Activated CD8-positive, alpha-beta memory T cell treated with anti-CD3 and anti-CD28 coated beads for 1 hour (primary cell): ENCODE measurements at places on chromosomes 2 and 18.

DNA sequence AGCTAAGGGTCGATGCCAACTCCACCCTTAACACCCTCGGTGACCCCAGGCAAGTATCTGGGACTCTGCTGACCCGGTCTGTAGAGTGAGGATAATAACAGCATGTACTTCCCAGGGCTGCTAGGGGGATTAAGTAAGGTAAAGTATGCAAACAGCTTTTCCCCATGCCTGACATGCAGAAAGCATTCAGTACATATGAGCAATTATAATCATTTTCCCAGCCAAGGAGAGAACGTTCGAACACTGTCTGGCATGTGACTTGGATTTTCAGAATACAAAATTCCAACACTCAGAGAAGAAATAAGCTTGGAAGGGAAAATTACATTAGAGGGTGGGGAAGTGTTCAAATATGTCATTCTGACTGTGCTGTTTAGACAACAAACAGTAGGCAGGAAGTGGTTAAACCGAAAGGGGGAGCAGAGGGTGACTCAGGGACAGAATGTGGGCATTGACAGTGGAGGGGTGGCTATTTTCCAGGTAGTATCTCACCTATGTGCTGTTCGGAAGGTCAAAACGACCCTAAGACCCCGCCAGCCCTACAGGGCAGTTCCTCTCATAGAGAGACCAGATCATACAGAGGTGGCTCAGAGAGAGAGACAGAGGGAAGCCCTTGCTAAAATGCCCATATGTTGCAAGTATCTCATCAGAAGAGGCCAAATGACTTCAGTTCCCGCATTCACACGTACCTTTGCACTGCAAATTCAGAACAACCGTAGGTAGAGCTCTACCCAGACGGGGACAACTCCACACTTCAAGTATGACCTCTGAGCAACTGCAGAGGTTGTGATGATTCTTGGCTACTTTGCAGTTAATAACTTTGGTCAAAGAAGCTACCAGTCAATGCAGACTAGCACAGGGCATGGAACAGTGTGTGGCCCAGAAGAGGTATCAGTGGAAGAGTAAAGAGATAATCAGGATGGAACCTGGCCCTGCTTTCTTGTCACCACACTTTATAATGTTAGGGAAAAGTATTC lies 14.8 kb downstream of the ASPRV1 start:
- DNase-seq: peak; percentile 31

- DNase-seq: no peak
Observed at GRCh38 chr18:36889742-36890141, 60.8 kb downstream of the KIAA1328 start.

DNA sequence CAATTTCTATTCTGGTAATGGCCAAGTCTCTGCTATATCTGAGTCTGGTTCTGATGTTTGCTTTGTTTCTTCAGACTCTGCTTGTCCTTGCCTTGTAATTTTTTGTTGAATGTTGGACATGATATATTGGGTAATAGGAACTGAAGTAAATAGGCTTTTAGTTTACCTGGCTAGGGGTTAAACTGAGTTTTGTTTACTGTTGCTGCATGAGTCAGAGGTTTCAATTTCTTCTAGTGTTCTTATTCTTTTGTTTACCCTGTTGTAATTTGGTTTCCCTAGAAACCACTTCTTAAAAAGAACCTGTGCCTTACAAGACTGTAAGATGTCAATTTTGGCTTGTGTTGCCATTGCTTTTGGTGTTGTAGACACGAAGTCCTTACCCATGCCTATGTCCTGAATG lies 285.0 kb upstream of the KCNH7 start:
- DNase-seq: no peak

DNA sequence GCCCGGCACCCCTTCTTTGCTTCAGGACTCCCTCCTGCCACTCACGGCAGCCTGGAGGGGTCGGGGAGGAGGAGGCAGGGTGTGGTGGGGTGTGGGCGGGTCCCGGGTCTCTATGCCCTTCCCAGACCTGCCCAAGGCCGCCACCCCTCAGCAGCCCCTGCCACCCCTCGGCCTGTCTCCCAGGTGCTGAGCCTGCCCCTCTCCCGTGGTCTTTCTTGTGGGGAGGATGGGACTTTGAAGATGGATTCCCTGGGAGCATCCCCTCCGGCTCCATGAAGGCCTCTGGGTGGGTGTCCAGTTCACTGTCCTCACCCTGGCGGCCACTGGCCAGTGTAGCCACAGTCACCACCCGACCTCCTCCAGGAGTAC lies 23.2 kb downstream of the KCNIP3 start:
- DNase-seq: no peak

DNA sequence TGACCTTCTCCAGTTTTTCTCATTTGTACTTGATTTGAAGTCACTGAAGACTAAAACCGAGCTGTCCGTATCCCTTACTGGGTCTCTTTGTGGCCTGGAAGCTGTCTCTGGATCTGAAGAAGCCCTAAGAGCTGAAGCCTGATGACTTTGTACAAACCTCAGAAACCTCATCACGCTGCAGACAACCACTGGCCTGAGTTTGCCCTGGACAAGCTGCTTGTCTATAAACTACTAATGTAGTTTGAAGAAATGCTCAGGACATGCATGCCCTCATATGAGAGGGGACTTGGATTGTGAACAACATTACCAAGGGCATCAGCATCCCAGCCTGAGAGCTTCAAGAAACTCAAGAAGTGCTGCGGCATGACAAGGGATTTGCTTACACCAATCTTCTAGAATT lies 79.3 kb upstream of the CBLN2 start:
- DNase-seq: no peak

DNA sequence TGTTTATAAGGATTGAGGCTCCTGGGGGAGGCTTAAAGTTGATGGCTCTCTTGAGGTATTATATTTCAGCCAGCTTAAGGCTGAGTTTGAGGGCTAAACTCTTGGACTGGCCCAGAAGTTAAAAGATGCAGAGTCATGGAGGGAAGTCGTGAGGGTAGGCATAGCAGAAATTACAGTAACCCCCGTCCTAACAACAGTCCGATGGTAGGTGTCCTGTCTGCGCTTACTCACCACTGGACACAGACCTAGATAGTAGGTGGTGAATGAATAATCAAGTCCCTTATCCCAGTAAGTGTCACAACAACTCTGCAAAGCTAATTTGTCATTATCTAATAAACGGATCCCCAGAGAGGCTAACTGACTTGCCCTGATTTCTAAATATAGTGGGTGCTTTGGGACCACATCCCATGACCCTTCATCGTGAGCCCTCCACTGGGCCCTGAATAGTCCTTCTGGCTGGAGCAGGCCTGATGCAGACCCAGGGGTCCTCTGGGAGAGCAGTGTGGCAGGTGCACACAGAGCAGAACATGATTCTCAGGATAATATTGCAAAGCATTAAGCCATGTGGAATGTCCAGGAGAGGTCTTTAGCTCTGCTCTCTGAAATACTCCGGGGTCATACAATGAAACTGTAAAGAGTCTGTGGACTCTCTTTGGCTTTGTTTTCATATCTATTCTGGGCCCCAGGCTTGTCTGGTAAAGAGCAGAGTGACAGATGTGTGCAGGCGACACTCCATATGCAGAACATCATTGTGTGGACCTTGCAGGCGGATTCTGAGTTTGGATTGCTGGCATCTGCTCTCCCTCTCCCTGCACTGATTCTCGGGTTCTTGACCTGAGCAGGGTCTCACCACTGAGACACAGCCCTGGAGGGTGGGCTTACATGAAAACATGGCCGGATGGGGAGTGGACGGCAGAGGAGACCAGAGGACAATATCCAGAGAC lies 98.1 kb downstream of the RNF144A start:
- DNase-seq: no peak

DNA sequence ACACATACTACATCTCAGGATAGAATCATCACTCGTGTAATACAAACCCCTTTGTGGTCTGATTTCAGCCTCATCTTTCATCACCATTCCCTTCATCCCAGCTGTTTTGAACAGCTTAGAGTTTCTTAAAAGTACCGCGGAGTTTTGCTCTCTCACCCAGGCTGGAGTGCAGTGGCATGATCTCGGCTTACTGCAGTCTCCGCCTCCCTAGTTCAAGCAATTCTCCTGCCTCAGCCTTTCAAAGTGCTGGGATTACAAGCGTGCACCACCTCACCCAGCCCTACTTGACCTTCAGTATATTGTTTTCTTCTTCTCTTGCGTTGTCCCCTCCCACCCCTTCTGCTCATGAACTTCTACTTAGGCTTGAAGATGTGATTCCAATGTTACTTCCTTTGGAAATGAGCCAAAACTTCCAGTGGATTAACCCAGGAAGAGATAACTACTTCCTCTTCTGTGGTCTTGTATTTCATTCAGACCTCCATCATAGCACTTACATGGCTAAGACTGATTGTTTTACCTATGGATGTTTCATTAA lies 15.8 kb downstream of the ERLEC1 start:
- no peak for DNase-seq

DNA sequence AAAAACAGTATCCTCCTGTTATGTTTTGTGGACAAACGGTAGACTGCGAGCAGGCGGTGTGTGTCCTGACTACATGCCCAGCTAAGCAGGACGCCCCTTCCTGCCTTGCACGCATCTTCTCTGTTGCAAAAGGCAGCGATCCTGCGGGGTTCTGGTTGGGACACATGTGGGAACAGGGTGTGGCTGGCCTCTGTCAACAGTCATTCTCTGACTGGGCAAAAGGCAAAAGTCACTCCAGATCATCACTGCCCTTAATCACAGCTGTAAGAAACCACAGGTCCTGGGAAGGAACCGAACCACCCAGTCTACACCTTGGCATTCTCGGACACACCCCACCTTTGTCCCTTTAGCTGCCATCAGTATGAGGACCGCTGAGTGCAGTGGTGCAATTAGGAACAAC lies 44.3 kb upstream of the TMEM87B start:
- DNase-seq: no peak

DNA sequence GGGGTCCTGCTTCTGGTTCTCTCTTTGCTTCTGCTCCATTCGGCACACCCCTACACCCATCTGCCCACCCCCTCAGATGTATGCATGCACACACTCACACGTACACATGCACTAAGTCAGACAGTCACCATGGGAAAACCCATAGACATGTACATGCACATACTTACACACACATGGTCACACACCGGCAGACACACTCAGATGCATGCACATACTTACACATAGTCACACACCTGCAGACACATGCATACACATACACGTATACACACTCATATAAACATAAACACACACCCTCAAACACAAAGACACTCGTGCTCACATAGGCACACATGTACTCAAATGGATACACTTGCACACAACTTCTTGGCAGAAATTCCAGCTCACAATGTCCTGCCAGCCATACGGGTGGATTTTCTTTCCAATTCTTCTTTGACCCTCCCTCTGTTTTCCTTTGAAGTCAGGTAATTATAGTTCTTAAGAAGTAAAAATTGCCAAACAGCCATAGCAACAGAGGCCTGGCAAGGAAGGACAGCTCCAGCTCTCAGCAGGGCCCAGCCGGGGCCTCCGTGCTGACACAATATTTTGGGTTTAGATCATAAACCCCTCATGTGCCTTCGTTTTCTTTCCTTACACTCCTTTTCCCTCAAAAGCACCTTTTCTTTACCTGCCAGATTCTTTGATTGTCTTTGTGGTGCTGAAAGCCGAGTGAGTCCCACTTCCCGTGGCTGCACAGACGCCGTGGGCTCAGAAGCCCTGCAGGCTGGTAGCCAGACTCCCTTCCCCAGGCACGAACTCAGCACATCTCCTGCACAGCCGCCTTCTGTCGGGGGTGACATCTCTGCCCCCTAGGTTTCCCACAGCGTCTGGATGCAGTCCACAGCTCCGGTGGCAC lies 195.7 kb downstream of the ARL4C start:
- no peak for DNase-seq

DNA sequence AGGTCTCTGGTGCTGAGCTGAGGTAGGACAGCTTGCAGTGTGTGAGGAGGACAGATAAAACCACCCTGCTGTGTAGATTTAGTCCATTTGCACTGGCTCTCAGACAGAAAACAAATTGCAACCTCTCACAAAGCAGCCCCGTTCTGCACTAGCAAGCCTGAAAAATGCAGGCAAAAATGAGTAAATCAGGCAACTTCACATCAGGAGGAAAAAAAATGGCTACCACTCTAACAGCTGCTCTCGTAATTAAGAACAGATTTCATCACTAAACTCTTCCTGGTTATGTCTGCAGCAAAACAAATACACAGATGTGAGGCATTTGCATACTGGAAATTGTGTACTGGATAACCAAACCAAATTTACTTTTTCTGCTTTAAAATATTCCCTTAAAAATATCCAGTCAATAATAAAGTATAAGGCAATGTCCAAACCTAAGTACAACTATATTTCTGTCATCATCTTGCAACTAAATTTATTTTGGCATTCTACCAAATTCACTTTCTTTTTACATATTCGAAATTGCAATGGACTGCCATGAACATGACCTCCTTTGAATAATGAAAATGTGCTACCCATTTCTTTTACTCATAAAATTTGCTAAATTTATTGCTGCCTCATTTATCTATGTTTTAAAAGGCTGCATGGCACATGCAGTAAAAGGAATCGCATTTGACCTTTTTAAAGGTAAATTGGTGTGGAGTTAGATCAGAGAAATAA lies 157.4 kb downstream of the AFF3 start:
- DNase-seq: no peak

- DNase-seq: no peak
Observed at GRCh38 chr2:14354231-14354630, 278.3 kb upstream of the LRATD1 start.

DNA sequence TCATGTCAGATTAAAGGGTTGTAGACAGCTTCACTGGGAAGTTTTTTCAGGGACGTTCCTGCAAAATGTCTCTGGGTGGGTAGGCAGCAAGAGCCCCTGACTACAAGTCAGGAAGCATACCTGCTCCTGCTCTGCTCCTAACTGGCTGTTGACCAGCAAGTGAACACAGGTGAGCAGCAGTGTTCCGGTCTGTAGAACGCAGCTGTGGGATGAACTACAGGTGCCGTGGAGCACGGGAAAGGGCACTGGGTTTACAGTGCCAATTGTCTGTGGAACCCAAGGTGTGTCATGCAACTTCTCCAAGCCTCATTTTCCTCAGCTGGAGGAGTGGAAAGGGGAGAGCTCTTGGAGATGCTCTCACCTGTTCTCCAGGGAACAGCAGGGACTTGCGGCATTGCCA lies 6.6 kb downstream of the ASB18 start:
- DNase-seq: no peak

- DNase-seq: no peak
Observed at GRCh38 chr18:13231151-13231550, 12.6 kb downstream of the LDLRAD4 start.
